Activated CD4-positive, alpha-beta T cell treated with anti-CD3 and anti-CD28 coated beads, Interleukin-2, amount 50 U/mL, for 24 hours (primary cell): ENCODE measurements at places on chromosomes 7 and 10.

DNA sequence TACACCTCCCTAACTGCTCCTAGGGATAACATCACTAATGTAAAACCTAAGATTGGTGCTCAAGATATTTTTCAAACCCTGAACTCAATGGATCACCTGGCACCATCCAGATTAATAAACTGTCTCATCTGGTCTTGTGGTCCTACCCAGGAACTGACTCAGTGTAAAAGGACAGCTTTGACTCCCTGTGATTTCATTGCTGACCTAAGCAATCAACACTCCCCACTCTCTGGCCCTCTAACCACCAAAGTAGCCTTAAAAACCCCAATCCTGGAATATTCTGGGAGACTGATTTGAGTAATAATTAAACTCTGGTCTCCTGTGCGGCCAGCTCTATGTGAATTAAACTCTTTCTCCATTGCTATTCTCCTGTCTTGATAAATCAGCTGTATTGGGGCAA lies 6.2 kb upstream of the USP54 start:
- no peak for DNase-seq

DNA sequence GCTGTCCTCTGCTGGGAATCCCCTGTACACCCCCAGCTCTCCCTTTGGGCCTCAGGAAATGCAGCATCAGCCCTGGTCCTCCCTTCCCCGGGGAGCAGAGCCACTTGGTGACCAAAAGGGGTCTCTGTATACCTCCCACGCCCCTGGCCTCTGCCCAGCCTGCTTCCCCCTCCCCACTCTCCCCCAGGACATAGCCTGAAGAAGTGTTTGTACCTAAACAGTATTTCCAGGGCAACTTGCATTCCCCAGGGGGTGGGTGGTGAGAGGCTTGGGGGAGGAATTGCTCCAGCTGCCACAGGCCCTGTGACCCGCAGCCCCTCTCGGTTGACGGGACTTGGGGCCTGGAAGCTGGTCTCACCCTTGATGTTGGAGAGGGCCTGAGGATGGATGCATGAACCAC lies 39.3 kb downstream of the TMEM270 start:
- no peak for DNase-seq

GRCh38 chr7:7242899-7243298 lies 60.6 kb downstream of the C1GALT1 start:
- DNase-seq: no peak

- no peak for DNase-seq
Observed at GRCh38 chr10:93280121-93280698, 201.9 kb downstream of the MYOF start.

GRCh38 chr7:39845006-39845405 lies 105.0 kb upstream of the CDK13 start:
- DNase-seq: no peak

GRCh38 chr10:99548041-99548530 lies 15.3 kb downstream of the NKX2-3 start:
- DNase-seq: no peak

DNA sequence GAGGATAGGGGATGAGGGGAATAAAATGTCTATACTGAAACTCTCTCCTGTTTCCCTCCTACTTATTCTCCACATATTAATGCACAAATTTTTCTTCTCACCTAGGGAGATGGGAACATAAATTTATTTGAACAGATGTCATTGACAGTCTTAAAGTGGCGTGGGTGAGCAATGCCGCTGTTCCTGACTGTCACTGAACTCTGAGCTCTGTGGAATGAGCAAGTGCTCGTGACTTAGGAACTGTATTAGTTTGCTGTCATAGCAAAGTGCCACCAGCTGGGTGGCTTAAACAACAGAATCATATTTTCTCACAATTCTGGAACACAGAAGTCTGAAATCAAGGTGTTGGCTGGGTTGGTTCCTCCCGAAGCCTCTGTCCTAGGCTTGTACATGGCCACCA lies 29.1 kb downstream of the INPP5F start:
- no peak for DNase-seq

- DNase-seq: no peak
Observed at GRCh38 chr7:138449580-138449979, 10.5 kb upstream of the TRIM24 start.

DNA sequence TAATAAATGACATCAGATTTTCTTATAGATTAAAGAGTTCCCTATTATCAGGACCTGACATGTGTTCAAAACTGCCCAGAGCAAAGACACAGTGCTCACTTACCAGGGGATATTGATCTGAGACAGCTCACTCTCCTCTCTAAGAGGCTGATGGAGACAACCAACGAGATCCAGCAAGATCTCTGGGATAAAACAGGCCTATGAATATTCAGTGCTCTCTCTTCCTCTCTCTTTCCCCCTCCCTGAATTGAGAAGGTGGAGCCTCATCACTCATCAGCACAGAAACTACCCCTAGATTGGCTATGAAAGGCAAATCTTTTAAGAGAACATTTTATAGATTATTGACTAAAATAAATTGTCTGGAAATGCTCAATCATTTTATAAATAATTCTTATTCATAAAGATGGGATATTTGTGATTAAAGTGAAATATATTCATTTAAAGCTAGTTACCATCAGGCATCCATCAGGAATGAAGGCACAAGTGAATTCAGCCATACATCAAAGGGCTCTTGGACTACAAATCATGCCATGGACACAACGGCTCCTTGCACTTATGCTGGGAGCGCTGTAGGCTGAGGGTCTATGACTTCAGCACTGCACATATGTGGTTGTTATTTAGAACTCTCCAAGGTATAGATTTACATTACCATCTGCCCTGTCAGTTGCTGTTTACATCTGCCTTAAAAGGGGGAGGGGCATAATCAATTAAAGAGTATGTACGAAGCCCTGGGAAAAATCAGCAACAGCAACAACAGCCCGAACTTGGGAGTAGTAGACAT lies 3.4 kb upstream of the PPP1R17 start:
- DNase-seq: no peak
